ENCODE measurements at places on chromosomes 3 and 15.

- no peak for DNase-seq
Observed at GRCh38 chr15:96500508-96500907, 170.0 kb downstream of the NR2F2 start.

DNA sequence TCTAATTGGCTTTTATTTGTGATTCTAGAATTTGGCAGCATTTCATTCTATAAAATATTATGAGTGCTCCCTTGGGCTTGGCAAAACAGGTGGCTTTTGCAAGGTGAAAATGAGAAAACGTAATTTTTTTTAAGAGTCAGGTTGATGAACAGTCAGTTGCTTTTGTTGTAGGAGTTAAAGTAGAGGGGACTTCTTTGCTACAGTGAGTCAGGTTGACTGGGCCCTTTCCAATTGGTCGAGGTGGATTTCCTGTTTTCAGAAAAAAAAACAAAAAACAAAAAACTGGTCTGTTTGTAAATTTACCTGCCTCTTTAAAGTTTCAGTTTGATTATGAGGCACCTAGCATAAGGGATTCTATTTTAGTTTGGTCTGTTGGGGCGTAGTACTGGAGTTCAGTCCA is 1469.4 kb upstream of the GBE1 start:
- no peak for DNase-seq

DNA sequence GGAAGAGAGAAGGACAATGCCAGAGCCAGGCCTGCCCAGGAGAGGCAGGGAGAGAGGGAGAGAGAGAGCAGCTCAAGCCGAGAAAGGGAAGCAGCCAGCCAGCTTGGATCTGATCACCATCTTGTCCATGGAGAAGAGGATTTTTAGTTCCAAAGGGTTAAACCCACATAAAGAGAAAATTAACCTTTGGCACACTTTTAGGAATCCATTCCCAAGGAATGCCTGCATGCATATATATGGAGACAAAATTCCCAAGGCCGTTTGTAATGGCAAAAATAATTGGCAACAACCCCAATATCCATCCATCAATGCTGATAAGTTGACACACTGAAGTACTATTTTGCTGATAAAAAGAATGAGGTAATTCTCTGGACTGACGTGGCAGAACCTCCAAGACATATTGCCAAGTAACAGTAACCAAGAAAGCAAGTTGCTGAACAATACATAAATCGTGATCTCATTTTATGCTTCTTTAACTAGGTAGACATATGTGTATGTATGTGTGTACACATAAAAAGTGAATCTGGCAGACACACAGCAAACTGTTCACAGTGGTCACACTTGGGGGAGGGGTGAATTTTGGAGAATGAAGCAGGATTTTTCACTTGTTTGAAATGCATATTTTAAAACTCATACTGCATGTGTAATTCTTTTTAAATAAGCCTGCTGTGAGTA is 7.5 kb upstream of the STRA6 start:
- DNase-seq = no peak

GRCh38 chr3:174767853-174768382 is 91.2 kb upstream of the NAALADL2 start:
- no peak for DNase-seq

DNA sequence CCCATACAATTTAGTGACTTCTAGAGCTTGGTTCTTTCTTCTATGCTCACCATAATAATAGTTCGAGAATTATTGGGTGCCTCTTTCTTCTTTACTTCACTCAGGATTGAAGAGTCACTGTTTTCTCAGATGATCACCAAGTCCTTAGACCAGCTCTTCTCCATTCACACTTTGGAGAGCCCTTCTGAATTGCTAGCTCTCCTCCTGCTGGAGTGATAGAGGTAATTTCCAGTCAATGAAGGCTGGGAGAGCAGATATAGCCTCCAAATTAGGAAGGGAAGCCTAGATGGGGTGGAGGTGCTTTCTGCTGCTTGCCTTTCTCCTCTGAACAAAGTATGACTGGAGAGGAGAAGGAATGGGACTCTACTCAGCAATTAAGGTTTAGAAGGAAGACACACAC is 10.7 kb upstream of the BBX start:
- DNase-seq = no peak

- no peak for DNase-seq
Observed at GRCh38 chr3:131007782-131008181, 18.8 kb downstream of the ASTE1 start.

- DNase-seq = no peak
Observed at GRCh38 chr3:11134794-11135193, 19.5 kb upstream of the HRH1 start.

DNA sequence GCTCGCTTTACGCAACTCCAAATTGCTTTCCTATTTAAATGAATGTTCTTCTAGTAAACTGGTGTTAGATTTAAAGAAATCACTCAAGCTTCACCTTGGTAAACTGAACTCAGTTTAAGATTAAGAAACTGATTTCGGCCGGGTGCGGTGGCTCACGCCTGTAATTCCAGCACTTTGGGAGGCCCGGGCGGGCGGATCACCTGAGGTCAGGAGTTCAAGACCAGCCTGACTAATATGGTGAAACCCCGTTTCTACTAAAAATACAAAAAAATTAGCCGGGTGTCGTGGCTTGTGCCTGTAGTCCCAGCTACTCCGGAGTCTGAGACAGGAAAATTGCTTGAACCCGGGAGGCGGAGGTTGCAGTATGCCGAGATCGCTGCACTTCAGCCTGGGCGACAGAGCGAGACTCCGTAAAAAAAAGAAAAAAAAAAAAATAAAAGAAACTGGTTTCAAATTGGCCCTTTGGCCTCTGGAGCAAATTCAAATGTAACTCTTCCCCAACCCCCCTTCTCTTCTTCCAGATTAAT is 1.7 kb downstream of the SKIL start:
- DNase-seq = no peak

GRCh38 chr15:49645941-49646340 is 25.1 kb downstream of the DTWD1 start:
- DNase-seq = no peak

DNA sequence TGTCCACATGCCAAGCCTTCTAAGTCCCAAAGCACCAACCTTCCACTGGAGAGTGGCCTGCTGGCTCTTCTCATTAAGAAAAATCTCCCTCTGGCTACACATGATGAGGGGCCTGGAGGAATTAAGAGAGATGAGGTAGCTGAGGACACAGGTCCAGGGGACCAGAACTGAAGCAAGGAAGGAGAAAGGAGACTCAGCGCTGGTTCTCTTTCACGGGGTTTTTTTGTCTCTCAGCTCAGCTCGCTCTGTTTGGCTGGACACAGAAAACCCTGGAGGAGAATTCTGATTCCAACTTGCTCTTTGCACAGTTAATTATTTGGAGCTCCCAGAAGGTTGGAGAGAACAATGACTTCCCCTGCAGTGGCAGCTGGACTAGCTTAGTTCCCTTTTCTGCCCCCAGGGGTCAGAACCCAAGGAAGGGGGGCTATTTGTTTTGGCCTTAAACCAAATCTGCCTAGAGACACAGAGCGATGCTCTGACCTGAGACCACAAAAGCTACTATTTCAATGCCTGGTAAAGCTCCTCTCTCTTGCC is 507.6 kb downstream of the FHIT start:
- DNase-seq = no peak
